ENCODE measurements at places on chromosomes 7 and 10.

DNA sequence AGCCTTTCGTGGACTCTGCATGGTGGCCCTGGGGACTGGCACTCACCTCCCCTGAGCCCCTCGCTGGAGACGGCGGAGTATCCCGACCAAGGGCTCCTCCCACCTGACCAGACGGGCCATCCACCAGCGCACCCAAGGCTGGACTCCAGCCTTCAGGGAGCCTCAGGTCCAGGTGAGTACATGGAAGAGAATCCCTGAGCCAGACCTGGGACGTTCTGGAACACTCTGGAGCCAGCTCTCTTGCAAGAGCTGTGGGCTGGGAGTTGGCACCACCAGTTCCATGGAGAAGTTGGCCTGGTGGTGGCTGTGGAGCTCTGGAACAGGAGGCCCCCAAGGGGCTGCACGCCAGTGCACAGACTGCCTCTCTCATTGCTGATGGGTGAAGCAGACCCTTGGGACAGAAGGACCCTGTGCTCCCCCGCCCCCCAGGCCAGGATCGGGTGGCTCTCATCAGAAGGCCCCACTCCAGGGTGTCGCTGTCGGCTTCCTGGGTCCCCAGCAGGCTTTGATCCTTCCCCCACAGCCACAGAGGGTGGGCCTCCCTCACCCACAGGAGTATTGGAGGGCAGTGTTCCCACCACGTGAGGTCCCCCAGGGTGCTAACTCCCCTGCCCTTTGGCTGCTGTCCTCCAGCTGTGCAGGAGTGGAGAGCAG lies 189.9 kb downstream of the EBF3 start:
- DNase-seq = no peak

- no peak for DNase-seq
Observed at GRCh38 chr7:158325530-158326381, 261.9 kb downstream of the PTPRN2 start.

- DNase-seq = no peak
Observed at GRCh38 chr10:52984169-52984568, 211.6 kb upstream of the MBL2 start.

GRCh38 chr7:149457766-149458165 lies 3.1 kb downstream of the ZNF777 start:
- DNase-seq = no peak

- DNase-seq = no peak
Observed at GRCh38 chr10:92923416-92923815, 75.1 kb downstream of the EXOC6 start.

DNA sequence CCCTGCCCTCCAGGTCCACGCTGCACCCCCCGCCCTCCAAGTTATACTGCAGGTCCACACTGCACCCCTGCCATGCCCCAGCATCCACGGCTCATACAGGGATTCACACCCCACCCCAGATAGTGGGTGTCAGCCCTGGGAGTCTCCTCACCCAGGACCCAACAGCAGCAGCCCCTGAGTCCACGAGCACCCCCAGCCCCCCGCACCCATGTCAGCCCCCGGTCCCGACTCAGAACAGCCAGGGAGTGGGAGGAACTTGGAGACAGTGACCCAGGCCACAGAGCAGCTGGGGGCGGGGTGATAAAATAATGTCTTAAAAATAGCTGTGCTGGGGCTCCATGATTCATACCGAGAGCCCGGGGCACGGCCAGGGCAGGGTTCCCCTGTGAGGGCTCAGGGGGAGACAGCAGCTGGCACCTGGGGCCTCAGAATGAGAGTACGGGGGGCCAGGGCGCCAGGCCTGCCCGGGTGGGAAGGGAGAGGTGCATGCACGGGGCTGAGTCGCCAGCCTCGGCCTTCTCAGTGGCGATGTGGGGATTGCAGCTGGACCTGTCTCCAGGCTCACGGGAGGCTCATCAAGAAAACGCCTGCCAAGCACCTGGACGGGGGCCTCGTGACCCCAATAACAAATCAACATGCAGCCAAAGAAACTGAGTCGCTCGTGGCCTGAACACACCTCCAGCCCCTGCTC lies 29.8 kb downstream of the ADAP1 start:
- DNase-seq = no peak

DNA sequence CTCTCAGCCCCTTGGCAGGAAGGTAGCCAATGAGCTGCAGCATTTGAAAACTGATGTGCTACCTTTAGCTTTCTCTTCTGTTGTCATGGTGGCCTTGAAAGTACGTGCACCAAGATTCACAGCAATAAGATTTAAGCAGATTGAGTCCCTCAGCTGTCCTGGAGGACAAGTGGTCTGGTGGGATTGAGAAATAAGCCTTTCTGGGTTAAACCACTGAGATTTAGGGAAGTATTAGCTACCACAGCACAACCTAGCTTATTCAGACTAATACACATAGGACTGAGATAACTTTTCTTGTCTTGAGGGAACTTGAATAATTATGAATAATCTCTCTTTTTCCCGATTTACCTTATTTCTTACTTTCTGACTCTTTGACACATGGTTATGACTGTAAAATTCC lies 324.0 kb downstream of the PTEN start:
- no peak for DNase-seq

- DNase-seq = no peak
Observed at GRCh38 chr10:6269953-6270867, 67.5 kb downstream of the PFKFB3 start.

- no peak for DNase-seq
Observed at GRCh38 chr10:69815104-69815503, 13.4 kb downstream of the COL13A1 start.
